ENCODE measurements at places on chromosomes 12 and 14.

DNA sequence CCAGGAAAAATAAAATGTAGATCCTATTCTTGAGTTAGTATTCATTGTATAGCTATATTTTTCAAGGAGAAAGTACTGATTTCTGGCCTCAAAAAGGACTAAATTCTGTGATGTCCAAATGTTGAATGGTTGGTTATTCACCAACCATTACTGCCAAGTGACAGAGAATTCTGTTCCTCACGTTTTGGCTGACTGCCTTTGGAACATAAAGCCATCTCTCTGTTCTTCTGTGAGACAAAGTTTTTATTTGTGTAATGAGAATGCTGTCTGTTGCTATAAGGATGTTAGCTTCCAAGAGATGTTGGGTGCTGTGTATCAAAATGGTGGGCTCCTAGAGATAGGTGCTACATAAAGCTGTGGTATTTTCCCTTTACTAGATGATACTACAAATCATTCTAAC is 9.3 kb downstream of the ZNF410 start:
- no peak for DNase-seq

DNA sequence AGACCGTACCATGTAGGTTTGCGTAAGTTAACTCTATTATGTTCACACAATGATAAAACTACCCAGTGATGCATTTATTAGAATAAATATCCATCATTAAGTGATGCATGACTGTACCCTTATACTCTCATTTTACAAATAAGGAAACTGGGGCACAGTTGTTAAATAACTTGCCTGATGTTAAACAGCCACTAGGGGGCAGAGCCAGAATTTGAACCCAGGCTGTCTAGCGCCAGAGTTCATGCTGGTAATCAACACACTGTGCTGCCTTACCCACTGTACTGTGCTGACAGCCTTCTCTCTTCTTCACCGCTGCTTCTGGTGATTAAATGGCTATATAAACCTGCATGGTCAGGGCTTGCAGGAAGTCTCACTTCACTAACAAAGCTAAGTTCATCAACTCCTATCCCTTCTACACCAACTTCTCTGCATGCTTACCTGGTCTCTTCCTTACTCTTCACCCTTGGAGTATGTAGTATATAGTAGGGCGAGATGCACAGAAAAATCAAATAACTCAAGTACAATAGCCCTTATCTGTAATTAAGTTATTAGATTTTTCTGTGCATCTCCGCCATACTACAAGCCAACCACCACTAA is 43.6 kb upstream of the APPL2 start:
- DNase-seq, result no peak

- DNase-seq, result no peak
These were observed 465.8 kb upstream of the SYT1 start for GRCh38 chr12:78398750-78399149.

DNA sequence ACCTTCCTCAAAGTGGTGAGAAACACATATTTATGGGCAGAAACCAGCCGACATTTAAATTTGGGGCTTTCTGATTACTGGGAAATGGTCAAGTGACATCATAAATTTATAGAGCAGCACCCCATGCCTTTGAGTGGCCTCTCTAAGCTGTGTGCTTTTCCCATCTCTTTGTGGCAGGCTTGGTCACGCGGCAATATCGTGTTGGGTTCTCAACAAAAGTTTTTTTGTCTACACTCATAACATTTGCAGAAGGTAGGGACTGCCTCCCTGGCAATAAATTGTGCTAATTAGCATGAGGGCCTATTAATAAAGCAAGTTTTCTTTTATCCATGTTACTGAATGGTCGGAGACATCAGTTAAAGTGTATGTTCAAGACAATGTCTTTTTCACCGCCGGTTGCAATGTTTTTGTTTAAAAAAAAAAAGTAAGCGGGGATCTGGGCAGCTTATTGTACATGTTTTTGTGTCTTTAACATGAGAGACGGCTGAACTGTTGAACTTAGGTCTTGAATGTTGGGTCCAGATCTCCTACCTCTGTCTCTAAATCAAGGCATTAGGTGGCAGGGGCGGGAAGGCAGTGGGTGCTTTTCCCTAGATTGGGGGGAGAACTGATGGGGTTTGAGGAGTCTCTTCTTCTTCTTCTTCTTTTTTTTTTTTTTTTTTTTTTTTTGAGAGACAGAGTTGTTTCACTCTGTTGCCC is 193.3 kb downstream of the PHETA1 start:
- no peak for DNase-seq
